Activated effector memory CD4-positive, alpha-beta T cell treated with Interleukin-2 at 50 U/mL for 16 hours (primary cell): ENCODE measurements at places on chromosomes 1 and 21.
A peak's percentile ranks its signal among the peaks of the same experiment; 100 is the strongest.

DNA sequence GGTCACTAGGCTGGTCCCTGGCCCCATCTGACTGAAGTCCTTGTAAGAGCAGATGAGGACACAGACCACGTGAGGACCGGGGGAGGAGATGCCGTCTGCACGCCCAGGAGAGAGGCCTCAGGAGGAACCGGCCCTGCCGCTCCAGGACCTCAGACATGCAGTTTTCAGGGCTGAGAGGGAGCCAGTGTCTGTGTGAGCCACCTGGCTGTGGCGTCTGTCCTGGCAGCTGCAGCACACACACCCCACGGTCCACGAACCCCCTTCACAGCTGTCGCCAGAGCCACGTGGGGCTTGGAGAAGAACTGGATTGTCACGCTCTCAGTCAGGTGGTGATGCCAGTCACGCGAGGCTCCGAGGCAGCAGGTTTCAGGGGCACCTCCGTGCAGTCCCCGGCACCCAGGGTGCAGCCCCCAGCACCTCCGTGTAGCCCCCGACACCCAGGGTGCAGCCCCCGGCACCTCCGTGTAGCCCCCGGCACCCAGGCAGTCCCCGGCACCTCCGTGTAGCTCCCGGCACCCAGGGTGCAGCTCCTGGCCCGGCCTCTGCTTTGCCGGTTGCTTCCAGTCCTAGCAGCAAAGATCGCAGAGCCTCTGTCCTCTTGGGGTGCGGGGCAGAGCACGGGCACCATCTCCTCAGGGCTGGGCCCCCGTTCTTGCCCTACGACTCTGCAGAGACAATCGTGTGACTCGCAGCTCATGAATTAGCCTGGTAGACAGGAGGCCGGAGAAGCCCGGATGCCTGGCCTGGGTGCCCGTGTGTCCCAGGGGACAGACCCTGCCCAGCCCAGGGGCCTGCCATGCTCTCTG, 19.0 kb upstream of the SUMO3 start:
- DNase-seq = no peak

GRCh38 chr1:111852261-111852721, 96.6 kb downstream of the DDX20 start:
- DNase-seq = no peak

- DNase-seq = peak; percentile 49
Observed at GRCh38 chr1:156860113-156860627, 495 bp upstream of the NTRK1 start.

- DNase-seq = no peak
Observed at GRCh38 chr1:55626326-55626725, 411.2 kb upstream of the USP24 start.

- no peak for DNase-seq
Observed at GRCh38 chr1:166166329-166166697, 488 bp downstream of the FAM78B start.

DNA sequence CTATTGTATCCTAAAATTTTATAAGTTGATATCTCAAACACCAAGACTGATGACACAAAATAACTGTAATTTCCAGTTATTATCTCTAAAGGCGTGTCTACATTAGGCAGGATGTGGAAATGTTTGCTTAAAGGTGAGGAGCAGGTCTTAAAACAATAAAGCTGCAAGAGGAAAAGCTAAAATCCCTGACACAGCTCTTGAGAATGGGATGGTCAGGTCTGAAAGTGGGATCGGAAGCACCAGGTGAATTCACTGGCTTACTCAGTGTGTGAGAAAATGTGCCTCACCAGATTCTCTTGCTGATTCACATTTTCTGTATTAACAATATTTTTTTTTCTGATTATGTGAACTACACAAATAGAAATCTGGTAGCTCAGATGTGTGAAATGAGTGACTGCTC, 421.9 kb upstream of the ADAMTS5 start:
- no peak for DNase-seq

DNA sequence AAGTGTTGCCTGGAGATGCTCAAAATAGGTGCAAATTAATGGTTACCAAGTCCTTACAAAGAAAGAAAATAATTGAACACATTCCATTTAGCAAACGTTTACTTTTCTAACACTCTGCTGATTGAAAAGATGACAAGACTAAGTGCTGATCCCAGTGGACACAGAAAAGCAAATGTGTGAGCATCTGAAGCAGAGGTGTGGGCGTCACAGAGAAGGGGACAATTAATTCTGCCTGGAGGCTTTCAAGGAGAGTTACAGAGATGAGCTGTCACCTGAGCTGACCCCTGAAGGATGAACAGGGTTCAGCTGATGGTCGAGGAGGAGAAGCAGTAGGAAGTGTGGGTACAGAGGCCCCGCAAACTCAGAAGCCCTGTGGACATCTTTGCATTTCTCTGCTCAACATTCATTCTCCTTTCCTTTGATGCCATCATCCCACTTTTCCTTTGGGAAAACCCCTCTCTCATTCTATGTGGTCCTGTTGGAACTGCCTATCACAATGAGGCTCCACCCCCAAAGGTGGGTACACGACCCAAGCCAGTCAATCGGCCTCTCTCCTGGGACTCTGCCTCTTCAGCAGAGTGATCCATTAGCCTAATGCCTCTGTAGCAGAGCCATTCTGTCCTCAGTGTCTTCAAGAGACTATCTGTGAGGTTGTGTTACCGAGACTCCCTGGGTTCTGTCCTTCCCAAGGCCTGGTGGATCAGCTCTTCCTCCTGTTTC, 17.2 kb upstream of the PLA2G2E start:
- DNase-seq = no peak

DNA sequence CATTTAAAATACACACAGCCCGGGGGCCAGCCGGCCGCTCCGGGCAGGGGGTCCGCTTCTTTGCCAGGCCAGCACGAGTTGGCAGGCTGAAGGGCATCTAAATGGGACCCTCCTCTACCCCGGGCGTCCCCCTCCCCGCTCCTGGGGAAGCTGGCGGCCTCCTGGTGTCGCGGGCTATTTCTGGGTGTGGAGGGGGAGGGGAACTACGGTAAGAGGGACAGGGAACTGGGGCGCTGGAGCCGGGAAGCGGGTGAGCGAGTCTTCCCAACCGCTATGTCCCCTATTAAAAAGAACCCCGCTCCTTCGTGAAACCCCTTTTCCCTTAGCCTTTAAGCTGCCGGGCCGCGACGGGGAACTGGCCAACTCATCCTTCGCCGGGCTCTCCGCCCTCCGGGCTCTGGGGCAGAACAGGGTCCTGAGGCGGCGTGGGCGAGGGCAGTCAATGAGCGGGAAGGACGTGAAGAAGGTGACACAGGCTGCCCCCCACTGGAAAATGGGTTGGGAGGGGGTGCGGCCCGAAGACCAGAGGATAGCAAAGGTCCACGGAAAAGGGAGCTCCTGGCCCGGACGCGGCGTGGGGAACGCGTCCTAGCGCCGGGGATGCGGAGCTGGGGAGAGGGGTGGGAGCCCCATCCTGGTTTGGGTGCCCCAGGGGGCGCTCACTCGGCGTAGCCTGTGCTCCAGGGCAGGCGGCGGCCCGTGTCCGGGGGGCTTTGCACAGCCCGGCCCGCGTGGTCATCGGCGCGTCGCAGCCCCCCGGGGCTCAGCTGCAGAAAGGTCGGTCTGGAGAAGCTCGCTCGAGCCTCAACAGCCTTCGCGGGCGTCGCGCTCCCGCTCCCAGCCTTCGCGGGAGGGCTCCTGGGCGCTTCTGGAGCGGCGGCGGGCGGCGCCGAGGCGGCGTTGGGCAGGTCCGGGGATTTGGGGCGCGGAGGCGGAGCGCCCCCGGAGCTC, 544 bp downstream of the PPM1J start:
- DNase-seq = no peak

GRCh38 chr1:91527781-91528180, 27.1 kb downstream of the CDC7 start:
- DNase-seq = no peak

DNA sequence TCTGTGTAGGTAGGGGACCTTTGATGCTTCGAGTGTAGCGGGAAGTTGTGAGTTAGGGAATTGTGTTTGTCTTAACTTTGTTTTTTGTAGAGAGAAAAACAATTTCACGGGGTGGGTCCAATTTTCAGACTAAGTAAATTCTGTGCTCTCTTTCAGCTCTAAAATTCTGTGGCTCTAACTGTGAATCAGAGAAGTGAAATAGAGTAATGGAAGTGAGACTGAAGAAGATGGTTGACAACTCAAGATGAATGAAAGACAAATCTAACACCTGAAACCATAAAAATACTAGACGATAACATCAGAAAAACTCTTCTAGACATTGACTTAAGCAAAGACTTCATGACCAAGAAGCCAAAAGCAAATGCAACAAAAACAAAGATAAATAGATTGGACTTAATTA, 4.4 kb upstream of the FMO1 start:
- no peak for DNase-seq
